Fibroblast of skin of abdomen (primary cell): ENCODE measurements at places on chromosomes 1 and 21.

DNA sequence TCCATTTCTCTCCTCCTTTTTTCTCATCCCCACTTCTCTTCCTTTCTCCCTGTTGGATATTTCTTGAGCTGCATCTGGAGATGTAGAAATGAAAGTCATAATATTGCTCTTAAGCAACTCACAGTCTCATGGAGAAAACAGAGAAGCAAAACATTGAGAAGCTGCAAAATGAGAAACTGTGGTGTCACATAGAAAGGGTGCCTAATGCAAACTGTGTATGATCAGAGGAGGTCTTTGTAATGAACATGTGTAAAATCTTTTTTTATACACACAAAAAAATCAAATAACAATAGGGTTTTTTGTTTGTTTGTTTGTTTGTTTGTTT lies 11.8 kb upstream of the SLAMF7 start:
- no peak for DNase-seq

DNA sequence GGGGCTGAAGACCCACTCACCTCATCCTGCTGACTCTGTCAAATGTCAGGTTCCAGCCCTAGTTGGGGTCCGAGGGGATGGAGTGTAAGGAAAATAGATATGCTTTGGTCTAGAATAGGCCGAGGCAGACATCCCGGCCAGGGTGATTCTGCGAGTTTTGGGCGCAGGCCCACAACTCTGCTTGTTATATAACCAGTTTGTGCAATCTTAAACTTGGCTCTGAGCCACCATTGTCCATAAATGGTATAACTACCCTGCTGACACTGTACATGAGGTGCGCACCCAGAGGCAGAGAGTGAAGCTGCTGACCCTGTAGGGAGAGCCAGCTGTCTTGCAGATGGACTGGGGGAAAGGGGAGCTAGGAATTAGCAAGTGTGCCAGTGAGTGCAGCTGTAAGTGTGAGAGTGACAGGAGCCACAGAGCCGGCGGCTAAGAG lies 1388.8 kb downstream of the AMY1C start:
- DNase-seq, result peak; percentile 47

DNA sequence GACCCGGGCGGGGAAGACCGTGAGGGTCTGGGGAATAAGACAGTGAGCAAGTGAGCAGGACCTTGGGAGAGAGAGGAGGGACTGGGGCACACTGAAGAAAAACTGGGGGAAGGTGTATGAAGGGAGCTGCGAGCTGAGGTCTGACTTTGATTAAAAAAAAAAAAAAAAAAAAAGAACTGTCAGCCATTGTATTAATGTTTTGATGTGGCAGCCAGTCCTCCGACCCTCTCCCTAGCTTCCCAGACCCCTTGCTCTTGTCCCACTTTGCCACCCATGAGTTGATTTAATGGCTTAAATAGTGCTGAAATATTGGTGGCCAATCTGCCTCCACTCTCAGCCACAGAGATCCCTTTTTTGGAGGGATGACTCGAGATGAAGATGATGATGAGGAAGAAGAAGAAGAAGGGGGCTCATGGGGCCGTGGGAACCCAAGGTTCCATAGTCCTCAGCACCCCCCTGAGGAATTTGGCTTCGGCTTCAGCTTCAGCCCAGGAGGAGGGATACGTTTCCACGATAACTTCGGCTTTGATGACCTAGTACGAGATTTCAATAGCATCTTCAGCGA lies 652 bp downstream of the HAX1 start:
- peak; percentile 11 for DNase-seq

GRCh38 chr1:150168960-150169601 lies 19.4 kb downstream of the PLEKHO1 start:
- DNase-seq, result peak; percentile 56
